ENCODE measurements at places on chromosomes 5 and 9. TPM values are rescaled to one million over a fixed set of nuclear protein-coding genes. Genes with fewer than 3 reads are reported as not detected.

DNA sequence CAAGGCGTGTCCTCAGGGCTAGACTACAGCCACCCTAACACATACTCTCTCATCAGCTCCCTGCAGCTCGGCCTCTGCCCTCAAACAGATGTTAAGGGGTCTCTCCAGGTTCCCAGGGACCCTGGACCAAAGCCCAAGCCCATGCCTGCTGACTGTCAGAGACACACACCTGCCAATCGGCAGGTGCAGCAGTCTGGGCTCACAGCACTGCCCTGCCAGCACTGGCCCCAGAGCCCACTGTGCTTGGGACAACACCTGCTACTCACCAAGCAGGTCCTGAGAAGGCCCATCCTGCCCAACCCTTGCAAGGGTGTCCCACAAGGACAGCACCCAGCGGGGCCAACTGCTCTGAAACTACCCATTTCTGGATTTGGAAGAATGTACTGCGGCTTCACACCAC is 20.2 kb upstream of the ZDHHC11 start:
- H3K36me3 ChIP-seq: peaks cover 35% of the 10 kb centered on the region
- H3K4me3 ChIP-seq: no peak overlapping the region
- H3K27ac ChIP-seq: no peak overlapping the region
- peaks cover 7% of the 10 kb centered on the region for H3K4me1 ChIP-seq
- H3K27me3 ChIP-seq: no peaks in the 10 kb centered on the region

DNA sequence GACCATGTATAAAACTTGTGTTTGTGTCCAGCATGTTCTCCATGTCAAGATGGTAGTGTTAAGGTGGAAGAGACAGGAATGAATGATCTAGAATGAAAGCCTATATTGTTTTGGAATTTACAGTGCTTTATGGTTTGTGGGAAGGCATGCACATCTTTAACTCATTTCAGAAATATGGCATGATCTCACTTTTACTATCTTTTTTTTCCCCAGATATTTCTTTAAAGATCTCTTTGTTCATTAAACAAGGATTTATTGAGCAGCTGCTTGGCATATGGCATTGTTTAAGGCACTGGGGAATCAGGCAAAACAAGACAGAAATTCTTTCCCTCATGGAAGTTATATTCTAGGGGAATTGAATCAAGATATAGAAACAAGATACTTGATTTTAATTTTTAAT is 51.7 kb downstream of the SLC12A2 start:
- no peak for DNase-seq
- no peaks in the 10 kb centered on the region for H3K27me3 ChIP-seq
- no peaks in the 10 kb centered on the region for H3K4me1 ChIP-seq
- peaks cover 68% of the 10 kb centered on the region for H3K36me3 ChIP-seq

Gene IRX2
- not detected for total RNA-seq

- no peak overlapping the region for H3K27ac ChIP-seq
- H3K27me3 ChIP-seq: no peaks in the 10 kb centered on the region
- peaks cover 9% of the 10 kb centered on the region for H3K4me1 ChIP-seq
Measured at GRCh38 chr5:178869577-178869976, 9.8 kb downstream of the ZNF354B start.

- H3K4me3 ChIP-seq: no peak overlapping the region
- H3K36me3 ChIP-seq: peaks cover 23% of the 10 kb centered on the region
- H3K27ac ChIP-seq: no peak overlapping the region
- no peaks in the 10 kb centered on the region for H3K27me3 ChIP-seq
- peaks cover 6% of the 10 kb centered on the region for H3K4me1 ChIP-seq
Measured at GRCh38 chr5:160071516-160071915, 47.7 kb downstream of the PWWP2A start.

Gene BNC2
- not detected for total RNA-seq

DNA sequence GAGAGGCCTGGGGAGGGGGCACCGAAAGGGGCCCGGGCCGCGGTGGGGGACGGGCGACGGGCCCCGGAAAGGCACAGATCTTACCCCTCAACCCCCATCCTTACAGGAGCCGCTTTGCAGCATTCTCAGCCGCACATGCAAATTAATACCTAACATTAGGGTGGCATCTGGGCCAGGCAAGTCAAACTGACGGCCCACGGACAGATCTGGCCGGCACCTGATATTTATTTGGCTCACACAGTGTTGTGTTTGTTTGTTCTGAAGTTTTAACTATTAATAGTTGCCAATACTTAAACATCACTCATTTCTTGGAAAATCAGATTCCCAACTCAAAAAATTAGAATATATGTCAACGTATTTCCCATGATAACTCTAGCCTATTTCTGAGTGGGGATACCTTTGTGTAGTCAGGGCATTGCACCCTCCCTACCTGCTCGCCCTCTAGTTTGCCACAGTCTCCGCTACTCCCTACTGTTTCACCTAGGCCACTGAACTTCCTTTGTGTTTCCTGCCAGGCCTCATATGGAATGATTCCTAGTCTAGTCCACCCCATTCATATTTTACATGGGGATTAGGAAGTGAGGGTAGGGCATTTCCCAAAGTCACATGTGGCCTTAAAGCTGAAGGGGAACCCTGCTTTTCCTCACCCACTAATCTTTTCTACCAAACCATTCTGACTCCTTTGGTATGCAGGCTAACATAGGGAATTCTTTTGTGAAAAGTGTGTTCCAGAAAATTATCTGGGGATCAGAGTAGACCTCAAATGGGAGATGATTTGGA is 71.9 kb upstream of the LARP1 start:
- peak overlapping the region; percentile 63 for H3K4me3 ChIP-seq
- H3K36me3 ChIP-seq: no peaks in the 10 kb centered on the region
- DNase-seq: no peak
- peaks cover 9% of the 10 kb centered on the region for H3K4me1 ChIP-seq
- no peak overlapping the region for H3K27ac ChIP-seq

GRCh38 chr9:131995382-131995781 is 84.3 kb downstream of the MED27 start:
- no peak overlapping the region for H3K27ac ChIP-seq
- no peak for DNase-seq
- no peak overlapping the region for H3K4me3 ChIP-seq

GRCh38 chr9:95246547-95246946 is 71.0 kb downstream of the FANCC start:
- no peak overlapping the region for H3K27ac ChIP-seq
- H3K4me1 ChIP-seq: peaks cover 6% of the 10 kb centered on the region
- no peaks in the 10 kb centered on the region for H3K27me3 ChIP-seq
- DNase-seq: no peak
- H3K4me3 ChIP-seq: no peak overlapping the region

GRCh38 chr5:53691014-53691413 is 130.6 kb downstream of the NDUFS4 start:
- no peaks in the 10 kb centered on the region for H3K27me3 ChIP-seq
- H3K27ac ChIP-seq: no peak overlapping the region
- no peaks in the 10 kb centered on the region for H3K4me1 ChIP-seq
- peaks cover 33% of the 10 kb centered on the region for H3K36me3 ChIP-seq
- no peak overlapping the region for H3K4me3 ChIP-seq

Gene CXCL14
- not detected for total RNA-seq

Gene FKTN
- 12.9 TPM for total RNA-seq

- peaks cover 11% of the 10 kb centered on the region for H3K27me3 ChIP-seq
Measured at GRCh38 chr5:112388739-112389138, 30.3 kb downstream of the EPB41L4A start.

Gene PCDHGC5
- not detected for total RNA-seq

DNA sequence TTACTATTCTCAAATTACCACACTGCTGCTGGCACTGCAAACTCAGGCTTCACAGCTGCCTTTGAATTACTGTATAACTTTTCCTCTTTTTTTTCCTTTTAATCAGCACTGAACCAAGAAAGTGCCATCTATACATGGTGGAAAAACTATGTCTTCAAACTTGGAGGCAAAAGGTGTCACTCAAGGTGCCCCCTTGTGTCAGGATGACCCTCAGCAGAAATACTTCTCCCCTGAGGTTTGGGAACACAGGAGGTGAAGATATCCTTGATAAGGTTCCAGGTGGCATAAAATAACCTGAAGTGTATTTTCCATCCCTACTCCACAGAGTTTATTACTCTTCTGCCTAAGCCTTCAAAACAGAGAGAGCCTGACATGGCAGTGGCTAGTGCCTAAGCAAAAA is 14.5 kb downstream of the FRMD3 start:
- H3K4me3 ChIP-seq: no peak overlapping the region
- H3K27me3 ChIP-seq: no peaks in the 10 kb centered on the region
- H3K4me1 ChIP-seq: no peaks in the 10 kb centered on the region
- peak overlapping the region; percentile 2 for H3K27ac ChIP-seq
- no peaks in the 10 kb centered on the region for H3K36me3 ChIP-seq

DNA sequence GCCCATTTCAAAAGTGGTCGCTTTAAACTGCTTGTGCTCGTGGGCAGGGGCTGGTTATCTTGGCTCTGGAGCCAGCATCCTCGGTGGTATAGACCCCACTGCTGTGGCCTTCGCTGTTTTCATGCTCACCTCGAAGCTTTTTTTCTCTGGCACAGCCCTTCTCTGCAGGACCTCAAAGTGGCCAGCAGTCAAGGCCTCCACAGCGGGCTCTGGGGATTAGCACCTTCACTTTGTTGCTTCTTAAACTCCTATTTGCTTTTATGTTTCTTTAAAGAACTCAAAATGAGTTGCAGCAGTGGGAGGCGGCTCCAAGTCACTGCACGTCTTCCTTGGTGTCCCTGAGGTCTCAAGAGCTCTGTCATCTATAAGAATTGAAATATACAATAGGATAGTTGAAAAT is 165.1 kb downstream of the CACNA1B start:
- no peak for DNase-seq
- H3K27ac ChIP-seq: no peak overlapping the region
- no peak overlapping the region for H3K4me3 ChIP-seq
- H3K4me1 ChIP-seq: no peaks in the 10 kb centered on the region
- peaks cover 10% of the 10 kb centered on the region for H3K27me3 ChIP-seq

Gene CNTNAP3
- not detected for total RNA-seq

Gene MYOT
- total RNA-seq: not detected

Gene KCNV2
- not detected for total RNA-seq

DNA sequence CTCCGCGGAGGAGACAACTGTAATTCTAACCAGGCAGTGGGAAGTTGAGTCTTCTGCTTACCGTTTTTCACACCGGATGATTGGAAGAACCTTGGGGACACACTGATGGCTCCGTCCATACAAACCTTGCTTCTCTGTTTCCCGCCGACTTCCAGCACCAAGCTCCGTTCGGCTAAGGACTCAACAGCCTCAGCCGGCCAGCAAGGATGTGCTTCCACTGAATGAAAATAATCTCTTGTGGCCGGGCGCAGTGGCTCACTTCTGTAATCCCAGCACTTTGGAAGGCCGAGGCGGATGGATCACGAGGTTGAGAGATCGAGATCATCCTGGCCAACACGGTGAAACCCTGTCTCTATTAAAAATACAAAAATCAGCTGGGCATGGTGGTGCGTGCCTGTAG is 1.8 kb upstream of the EDF1 start:
- no peaks in the 10 kb centered on the region for H3K27me3 ChIP-seq
- peak overlapping the region; percentile 82 for H3K4me3 ChIP-seq
- no peak overlapping the region for H3K27ac ChIP-seq
- H3K36me3 ChIP-seq: no peaks in the 10 kb centered on the region
- no peak for DNase-seq

DNA sequence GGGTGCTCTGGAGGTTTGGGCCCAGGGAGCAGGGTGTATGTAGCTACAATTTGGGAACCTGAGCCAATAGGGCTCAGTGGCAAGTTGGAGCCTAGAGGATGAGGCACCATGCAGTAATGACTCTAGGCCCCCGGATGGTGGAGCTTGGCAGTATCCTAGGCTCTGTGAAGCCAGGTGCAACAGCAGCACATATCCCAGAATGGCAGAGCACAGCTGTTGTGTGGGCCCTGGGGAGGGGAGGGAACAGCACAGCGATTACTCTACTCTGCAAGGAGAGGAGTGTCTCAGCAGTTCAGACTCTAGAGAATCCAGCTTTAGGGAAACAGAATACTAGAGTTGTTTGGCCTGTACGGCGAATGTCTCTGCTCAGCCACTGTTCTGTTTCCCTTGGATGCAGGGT is 56.1 kb downstream of the LRRTM2 start:
- H3K27me3 ChIP-seq: peaks cover 7% of the 10 kb centered on the region
- H3K27ac ChIP-seq: no peak overlapping the region
- H3K36me3 ChIP-seq: no peaks in the 10 kb centered on the region
- H3K4me1 ChIP-seq: no peaks in the 10 kb centered on the region
- no peak for DNase-seq

- H3K27me3 ChIP-seq: peaks cover 34% of the 10 kb centered on the region
- no peak overlapping the region for H3K27ac ChIP-seq
- H3K36me3 ChIP-seq: peaks cover under 1% of the 10 kb centered on the region
- DNase-seq: no peak
- H3K4me3 ChIP-seq: no peak overlapping the region
- no peaks in the 10 kb centered on the region for H3K4me1 ChIP-seq
Measured at GRCh38 chr9:137907776-137908175, 30.2 kb downstream of the CACNA1B start.

GRCh38 chr5:149863830-149864229 is 80.8 kb downstream of the PDE6A start:
- no peak overlapping the region for H3K27ac ChIP-seq
- H3K27me3 ChIP-seq: peaks cover 2% of the 10 kb centered on the region
- peaks cover 13% of the 10 kb centered on the region for H3K4me1 ChIP-seq
- no peak overlapping the region for H3K4me3 ChIP-seq

DNA sequence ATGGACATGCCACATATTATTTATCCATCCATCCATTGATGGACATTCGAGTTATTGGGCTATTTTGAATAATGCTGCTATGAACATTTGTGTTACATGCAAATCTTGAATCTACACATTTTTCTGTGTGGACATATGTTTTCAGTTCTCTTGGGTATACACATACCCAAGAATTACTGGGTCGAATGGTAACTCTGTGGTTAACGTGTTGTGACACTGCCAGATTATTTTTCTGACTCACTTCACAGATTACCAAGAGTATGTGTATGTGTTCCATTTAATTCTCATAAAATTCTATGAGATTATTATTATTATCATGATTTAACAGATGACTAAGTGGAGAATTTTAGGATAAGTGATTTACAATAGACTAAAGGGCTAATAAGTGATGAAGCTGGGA is 26.7 kb downstream of the CYFIP2 start:
- H3K36me3 ChIP-seq: peaks cover 10% of the 10 kb centered on the region
- H3K27me3 ChIP-seq: no peaks in the 10 kb centered on the region
- no peak for DNase-seq
- peak overlapping the region; percentile 83 for H3K27ac ChIP-seq
- no peak overlapping the region for H3K4me3 ChIP-seq

GRCh38 chr5:53179691-53180090 is 70.1 kb upstream of the MOCS2 start:
- no peaks in the 10 kb centered on the region for H3K27me3 ChIP-seq
- DNase-seq: no peak
- H3K36me3 ChIP-seq: no peaks in the 10 kb centered on the region
- no peak overlapping the region for H3K4me3 ChIP-seq
- H3K4me1 ChIP-seq: peaks cover 4% of the 10 kb centered on the region

DNA sequence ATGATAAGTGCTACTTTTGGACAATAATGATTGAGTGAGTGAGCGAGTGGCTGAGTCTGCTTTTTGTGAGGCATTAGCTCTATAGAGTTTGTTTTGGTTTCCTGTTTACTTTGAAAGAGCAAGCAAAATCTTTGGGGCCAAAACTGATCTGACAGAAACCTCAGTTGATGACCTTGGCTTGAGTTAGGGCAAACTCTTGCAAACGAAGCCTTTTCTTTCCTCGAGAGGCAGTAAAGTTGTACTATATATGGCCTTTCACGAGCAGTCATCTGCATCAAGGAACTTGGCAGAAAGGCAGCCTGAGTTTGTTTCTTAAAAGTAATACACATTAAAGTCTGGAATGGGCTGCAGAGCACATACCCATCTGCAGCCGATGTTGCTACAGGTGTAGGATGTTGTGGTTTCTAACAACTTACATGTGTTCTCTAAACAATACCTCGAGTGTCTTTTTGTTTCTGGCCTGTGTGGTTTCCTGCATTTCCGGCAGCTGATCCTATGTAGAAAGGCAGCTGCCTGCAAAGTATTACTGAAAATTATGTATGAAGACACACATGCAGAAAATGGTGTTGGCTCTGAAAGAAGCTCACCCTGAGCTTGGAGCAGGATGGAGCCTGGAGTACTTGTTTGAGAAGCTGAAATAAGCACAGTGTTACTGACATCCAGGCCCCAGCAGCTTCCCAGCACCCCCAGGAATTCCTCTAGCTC is 60.8 kb downstream of the FOXD1 start:
- DNase-seq: peak; percentile 26
- H3K4me1 ChIP-seq: peaks cover 28% of the 10 kb centered on the region
- peak overlapping the region; percentile 67 for H3K4me3 ChIP-seq

Measured in naive thymus-derived CD8-positive, alpha-beta T cell (primary cell).